ENCODE measurements at places on chromosomes 3 and 15. TPM values are rescaled to one million over a fixed set of nuclear protein-coding genes. Genes with fewer than 3 reads are reported as not detected.

Gene DOCK3
- 3.1 TPM for total RNA-seq

DNA sequence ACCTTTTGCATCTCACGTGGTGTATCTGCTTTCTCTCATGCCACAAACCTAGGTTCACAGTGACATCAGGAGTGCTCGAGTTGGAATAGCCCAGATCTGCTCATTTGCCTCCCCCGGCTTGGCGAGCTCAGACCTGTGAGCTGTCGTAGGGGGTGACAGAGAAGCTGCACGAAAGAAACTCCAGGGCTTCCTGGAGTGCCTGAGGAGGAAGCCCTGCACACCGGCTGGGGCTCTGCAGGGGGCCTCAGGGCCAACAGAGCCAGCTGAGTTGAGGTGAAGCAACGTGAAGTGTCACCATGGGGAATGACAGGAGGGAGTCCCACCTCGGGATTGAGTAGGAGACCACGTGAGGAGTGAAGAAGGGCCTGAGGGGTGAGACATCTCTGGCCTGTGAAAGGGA, 62.5 kb downstream of the RPN1 start:
- DNase-seq: no peak
- H3K27me3 ChIP-seq: peaks cover 4% of the 10 kb centered on the region
- no peak overlapping the region for H3K27ac ChIP-seq
- H3K4me1 ChIP-seq: no peaks in the 10 kb centered on the region
- H3K36me3 ChIP-seq: no peaks in the 10 kb centered on the region

Gene SUCNR1
- total RNA-seq: 0.17 TPM

Gene B3GALNT1
- total RNA-seq: 12.8 TPM

Gene OR5H15
- total RNA-seq: not detected

DNA sequence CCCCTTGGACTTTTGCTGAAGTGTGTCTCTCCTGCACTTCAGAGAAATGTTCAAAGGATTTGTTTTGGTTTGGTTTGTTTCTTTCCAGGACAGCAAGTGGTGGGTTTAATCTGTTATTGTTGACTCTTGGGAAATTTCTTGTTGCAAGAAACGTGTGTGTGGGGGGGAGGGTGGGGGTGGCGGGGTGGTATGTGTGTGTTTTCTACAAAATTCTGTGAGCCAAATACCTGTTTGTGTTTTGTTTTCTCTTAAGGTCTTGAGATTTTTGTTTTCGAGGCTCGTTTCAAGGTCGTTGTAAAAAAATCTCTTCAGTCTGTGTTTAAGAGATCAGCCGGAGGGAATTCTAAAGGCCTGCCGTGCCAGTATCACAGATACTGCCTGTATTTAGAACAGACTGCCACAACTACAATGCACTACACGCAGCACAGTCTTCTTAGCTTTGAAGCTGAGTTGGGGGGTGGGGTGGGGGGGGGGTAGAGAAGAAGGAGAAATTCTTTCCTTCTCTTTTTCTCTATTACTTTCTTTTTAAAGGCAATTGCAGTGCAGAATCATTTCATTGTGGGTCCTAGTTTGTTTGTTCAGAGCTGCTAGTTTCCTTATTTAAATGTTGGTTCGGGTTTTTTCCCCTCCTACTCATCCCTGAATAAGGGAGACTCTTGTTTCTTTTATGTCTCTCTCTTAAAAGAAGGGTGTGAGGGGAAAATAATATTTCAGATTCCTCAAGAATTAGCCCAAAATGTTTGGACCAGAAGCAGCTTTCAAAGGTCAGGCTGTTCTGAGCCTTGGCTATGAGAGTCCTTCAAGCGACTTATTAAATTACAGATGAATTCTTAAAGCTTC, 1.4 kb upstream of the BCL6 start:
- no peaks in the 10 kb centered on the region for H3K36me3 ChIP-seq
- H3K4me1 ChIP-seq: peaks cover 11% of the 10 kb centered on the region
- peak overlapping the region; percentile 92 for H3K4me3 ChIP-seq
- H3K27me3 ChIP-seq: no peaks in the 10 kb centered on the region
- peak; percentile 37 for DNase-seq

Gene ADPRH
- 2.6 TPM for total RNA-seq

GRCh38 chr3:170128259-170128976, 53.1 kb downstream of the PHC3 start:
- H3K27me3 ChIP-seq: no peaks in the 10 kb centered on the region
- H3K4me1 ChIP-seq: no peaks in the 10 kb centered on the region
- H3K27ac ChIP-seq: no peak overlapping the region
- DNase-seq: no peak
- peaks cover 24% of the 10 kb centered on the region for H3K36me3 ChIP-seq

Gene LRRC31
- total RNA-seq: not detected

GRCh38 chr3:56980798-56981390, 79.6 kb upstream of the SPATA12 start:
- peaks cover 26% of the 10 kb centered on the region for H3K4me1 ChIP-seq
- peak overlapping the region; percentile 62 for H3K27ac ChIP-seq
- H3K4me3 ChIP-seq: no peak overlapping the region
- no peaks in the 10 kb centered on the region for H3K27me3 ChIP-seq
- DNase-seq: peak; percentile 99

DNA sequence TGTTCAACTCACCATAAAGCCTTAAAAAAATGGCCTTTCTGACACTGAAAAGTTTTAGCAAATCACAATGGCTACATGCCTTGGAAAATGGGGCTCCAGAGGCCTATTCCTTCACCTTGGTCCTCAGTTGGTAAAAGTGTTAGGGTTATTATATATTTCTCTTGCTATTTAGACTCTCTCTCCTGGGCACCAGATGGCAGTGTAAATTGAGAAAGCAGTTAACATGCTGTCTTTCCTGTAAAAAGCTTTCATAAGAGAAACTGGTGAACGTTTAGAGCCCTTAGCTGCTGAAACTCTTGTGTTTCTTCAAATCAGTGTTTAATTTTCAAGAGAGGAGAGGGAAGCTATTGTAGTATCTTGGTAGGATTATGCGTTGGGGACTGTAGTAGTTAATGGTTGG, 89.9 kb downstream of the LRTM1 start:
- no peak overlapping the region for H3K4me3 ChIP-seq
- no peaks in the 10 kb centered on the region for H3K27me3 ChIP-seq
- H3K27ac ChIP-seq: no peak overlapping the region
- H3K4me1 ChIP-seq: peaks cover 3% of the 10 kb centered on the region
- DNase-seq: no peak

DNA sequence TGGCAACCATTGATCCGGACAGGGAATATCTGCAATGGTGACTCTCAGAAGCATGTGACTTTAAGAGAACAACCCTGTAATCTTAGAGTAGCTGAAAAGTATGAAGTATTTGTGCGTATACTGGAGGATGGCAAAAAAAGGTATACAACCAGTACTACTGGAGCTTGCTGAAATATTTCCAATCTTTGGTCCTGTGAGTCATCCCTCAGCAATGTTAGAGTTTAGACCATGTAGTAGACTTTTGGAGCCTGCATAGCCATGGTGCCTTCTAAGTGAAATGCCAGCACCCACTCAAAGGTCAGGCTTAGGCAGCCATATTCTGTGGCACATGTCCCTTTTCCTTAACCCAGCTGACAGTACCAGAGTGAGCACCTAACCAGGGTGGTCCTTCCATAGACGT, 429.4 kb downstream of the NTRK3 start:
- H3K4me3 ChIP-seq: no peak overlapping the region
- no peaks in the 10 kb centered on the region for H3K27me3 ChIP-seq
- peaks cover 3% of the 10 kb centered on the region for H3K4me1 ChIP-seq
- H3K27ac ChIP-seq: no peak overlapping the region
- DNase-seq: peak; percentile 53
- H3K36me3 ChIP-seq: no peaks in the 10 kb centered on the region

GRCh38 chr3:23981136-23981535, 36.0 kb downstream of the NR1D2 start:
- H3K4me1 ChIP-seq: peaks cover 3% of the 10 kb centered on the region
- no peak for DNase-seq

- peaks cover 3% of the 10 kb centered on the region for H3K27me3 ChIP-seq
- H3K36me3 ChIP-seq: no peaks in the 10 kb centered on the region
Measured at GRCh38 chr15:65309882-65310418, 5.5 kb downstream of the RNU5B-1 start.

Data from astrocyte (in vitro differentiated cells and primary cell).